ENCODE measurements at places on chromosomes 12 and 14. TPM values are rescaled to one million over a fixed set of nuclear protein-coding genes. Genes with fewer than 3 reads are reported as not detected.

The CCND2 gene
- 85.3 TPM for polyA plus RNA-seq

The C3AR1 gene
- polyA plus RNA-seq: 7.6 TPM

The KRT83 gene
- polyA plus RNA-seq: not detected

The NANOG gene
- polyA plus RNA-seq: 0.61 TPM

The TSPAN19 gene
- not detected for polyA plus RNA-seq

The MIP gene
- polyA plus RNA-seq: not detected

The ZNF740 gene
- polyA plus RNA-seq: 28.3 TPM

The HPD gene
- polyA plus RNA-seq: not detected

The SMCO3 gene
- 0.15 TPM for polyA plus RNA-seq

The CPM gene
- polyA plus RNA-seq: 4.6 TPM

DNA sequence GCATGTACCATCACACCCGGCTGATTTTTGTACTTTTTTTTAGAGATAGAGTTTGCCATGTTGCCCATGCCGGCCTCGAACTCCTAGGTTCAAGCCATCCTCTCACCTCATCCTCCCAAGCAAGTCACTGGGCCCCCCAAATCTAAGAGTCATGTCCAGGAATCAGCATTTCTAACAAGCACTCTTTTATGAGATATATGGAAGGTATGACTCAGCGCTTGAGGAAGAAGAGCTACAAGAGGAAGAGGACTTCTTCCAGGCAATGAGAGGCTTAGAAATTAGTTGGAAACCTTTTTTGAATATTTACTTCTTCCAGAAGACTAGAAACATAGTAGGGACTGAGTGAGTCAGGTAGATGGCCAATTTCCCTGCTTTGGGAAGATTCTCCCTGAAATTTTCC is 114.5 kb downstream of the HMGA2 start:
- DNase-seq: no peak

DNA sequence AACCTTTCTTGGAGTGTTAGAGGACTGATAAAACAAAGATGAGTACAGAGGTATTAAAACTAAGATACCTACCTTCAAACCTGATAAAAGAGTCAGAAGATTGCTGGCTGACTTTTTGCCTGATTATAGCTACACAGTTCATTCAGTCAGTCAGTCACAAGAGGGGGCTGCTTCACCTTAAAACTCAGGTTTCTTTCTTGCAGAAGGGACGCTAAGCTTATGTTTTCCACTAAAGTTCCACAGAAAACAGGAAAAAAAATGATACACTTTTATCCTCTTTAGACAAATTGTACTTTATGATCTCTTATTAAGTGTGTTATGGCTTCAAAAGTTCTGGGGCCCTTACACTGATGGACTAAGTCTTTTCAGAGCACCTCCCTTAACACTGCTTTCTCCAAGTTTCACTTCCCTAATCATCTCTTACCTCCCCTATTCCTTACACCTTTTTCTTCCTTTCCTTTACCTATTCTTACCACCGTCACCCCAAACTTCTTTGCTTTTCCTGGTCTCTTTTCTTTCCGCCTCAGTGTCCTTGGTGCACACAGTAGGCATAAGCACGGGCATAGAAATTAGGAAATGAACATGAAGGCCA is 448.7 kb upstream of the OR4E1 start:
- no peak for DNase-seq

DNA sequence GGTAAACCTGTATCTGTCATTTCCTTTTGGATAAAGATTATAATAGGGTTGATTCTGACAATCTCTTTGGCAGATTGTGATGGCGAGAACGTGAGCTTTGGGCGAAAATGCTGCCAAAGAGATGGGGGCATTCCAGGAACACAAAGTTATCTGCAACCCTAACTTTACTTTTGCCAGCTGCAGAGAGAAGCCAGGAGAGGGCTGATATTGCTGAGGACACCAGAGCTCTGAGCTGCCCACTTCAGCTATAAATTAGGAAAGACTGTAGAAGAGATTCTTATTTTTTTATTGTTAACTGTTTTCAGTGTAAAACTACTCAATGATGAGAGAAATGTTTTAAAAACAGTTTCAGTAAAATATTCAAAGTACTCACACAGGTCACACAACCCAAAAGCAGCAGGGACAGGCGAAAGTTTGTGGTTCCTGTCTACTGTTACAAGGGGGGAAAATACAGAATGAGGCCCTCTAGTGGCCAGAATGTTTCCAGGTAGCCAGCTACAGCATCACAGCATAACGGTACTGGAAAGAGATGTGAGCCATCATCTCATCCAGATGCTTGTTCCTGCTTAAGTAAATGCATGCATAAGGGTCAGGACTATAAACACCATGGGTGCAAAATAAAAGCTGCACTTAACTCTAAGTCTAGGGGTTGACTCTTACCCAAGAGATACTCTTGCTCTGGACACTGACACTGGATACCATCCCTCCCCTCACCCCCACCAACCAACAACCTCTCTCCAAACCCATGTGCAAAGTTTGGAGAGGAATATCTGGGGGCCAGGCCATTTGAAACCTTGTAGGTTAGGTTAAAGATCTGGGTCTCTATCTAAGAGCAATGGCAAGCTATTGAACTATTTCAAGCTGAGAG is 498.4 kb downstream of the RMST start:
- no peak for DNase-seq

DNA sequence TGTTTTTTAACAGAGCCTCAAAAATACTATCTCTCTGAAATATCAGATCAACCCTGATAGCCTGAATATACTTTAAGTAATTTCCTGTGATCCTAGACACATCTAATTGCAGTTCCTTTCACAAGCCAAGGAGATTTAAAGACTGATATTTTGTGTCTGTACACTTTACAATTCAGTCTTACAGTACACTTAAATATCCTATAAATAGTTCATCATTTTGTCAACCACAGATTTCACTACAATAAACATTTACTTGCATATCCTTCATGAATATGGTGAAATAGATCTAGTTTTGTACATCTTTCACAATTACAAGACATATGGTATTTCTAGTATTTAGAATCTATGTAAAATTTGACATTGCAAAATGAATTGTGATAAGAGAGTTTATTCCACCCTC is 161.0 kb downstream of the PAX9 start:
- no peak for DNase-seq

DNA sequence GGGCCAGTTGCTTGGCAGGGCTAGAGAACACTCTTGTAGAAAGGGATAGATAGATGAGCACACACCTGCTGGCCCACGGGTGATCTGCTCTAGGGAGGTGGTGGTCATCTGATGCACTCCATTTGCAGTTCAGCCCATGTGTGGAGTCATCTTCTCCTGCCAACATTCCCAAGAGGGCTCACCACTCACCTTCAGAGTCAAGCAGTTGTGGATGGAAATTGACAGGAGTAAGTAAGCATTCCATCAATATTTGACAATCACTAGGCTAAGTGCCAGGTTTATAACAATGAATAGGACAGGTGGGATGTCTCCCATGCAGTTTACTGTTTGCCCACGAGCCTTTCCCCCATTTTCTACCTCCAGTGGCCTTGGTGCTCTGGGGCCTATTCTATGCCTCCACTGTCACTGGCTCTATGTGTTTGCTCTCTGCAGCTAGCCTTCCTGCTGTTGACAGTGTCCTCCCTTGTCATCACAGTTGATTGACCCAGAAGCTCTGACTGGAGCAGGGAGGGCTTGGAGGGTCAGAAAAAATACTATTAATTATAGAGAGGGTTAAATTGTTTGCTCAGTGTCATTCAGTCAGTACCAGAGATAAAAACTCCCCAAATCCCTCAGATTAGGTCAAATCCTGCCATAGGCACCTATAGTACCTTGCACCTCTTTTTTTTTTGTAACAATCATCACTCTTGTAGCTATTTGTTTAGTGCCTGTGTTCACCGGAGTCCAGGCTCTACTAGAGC is 134.6 kb upstream of the PZP start:
- DNase-seq: no peak

- no peak for DNase-seq
Observed at GRCh38 chr12:104477510-104478390, 21.0 kb downstream of the CHST11 start.

GRCh38 chr12:31835276-31835882 is 106.6 kb upstream of the AMN1 start:
- DNase-seq: no peak

- DNase-seq: no peak
Observed at GRCh38 chr12:69647178-69647577, 36.5 kb upstream of the LRRC10 start.

DNA sequence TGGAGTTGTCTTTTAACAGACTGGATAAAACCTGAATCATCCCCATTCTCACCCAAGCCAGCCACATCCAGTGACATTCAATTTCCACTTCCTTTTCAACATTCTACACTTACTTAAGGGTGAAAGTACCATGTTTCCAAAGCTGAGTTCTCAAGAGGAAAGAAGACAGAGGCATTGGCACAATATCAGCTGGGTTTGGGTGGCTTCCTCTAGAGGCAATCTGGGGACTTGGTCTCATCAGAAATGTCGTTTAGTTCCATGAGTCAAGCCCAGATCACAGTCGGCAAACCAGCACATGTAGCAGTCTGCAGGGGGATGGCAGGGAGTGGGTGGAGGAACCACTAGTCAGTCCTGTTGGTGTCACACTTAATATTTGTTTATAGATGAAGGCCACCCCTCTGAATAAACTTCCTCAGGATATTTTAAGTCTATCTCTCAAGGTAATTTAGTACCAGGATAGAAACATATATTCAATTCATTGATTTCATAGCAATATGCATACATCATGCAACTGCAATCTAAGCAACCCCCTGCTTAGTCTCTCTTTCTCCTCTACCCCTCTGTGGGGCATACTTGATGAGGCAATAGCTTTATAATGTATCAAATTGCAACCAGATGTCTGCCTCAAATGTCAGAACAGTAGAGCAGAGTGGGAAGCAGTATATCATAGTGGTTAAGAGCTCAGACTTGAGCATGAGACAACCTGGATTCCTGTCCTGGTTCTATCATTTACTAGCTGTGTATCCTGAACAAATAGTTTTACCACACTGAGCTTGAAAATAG is 3.0 kb downstream of the SRRM4 start:
- DNase-seq: no peak

DNA sequence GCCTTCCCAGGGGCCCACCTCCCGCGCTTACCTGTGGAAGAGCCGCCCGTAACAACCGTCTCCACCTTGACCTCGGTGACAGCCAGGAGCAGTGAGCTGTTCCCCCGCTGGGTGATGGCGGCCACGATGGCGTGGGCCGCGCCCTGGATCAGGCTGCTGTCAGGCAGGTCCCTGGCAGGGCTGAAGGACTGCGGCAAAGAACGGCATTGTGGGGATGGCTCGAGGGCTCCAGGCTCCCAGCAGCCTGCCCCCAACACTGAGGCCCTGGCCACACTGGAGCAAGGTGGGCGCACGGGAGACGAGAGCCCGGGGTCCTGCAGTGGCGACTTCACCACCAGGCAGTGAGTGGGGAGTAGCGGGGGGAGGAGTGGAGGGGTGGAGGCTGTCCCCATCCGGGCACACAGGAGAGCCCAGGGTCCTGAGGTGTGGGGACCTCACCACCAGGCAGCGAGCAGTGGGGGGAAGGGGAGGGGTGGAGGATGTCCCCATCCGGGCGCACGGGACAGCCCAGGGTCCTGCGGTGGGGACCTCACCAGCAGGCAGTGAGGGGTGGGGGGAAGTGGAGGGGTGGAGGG is 25.0 kb downstream of the JAG2 start:
- no peak for DNase-seq
